Stimulated activated CD4-positive, alpha-beta T cell treated with anti-CD3 and anti-CD28 coated beads, Interleukin-1b, Interleukin-23, amount 100 ng/mL, for 1 hour (primary cell): ENCODE measurements at places on chromosomes 4 and X.

DNA sequence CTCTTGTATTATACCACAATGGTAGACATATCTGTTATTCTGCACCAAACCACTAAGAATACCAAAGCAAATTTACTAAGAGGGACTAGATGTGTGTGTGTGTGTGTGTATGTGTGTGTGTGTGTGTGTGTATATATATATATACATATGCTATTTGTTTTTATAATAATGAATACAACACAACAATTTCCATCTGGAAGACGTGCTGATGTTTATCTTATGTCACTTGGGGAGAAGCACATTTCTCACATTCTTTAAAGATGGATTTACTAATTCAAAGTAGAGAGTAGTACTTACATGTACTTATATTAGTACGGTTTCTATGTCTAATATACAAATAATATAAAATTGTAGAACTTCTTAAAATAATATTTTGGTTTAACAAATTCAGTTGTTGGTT is 52.0 kb downstream of the EDNRA start:
- DNase-seq = no peak

DNA sequence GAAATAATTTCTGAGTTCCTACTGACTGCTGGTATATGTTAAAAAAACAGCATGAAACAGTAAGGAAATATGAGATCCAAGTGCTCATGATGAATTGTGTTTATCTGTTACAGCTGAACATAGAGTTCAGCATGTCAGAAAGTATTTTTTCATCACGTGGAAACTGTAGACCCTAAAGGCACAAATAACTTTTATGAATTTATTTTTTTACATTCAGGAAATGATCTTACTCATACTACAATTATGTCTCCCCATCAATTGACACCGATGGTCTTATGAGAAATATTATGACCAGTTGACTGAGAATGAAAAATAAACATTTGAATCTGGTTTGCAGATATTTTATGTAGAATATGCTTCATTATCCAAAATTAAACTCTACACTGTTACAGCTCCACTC is 283.1 kb upstream of the SPANXN4 start:
- no peak for DNase-seq

DNA sequence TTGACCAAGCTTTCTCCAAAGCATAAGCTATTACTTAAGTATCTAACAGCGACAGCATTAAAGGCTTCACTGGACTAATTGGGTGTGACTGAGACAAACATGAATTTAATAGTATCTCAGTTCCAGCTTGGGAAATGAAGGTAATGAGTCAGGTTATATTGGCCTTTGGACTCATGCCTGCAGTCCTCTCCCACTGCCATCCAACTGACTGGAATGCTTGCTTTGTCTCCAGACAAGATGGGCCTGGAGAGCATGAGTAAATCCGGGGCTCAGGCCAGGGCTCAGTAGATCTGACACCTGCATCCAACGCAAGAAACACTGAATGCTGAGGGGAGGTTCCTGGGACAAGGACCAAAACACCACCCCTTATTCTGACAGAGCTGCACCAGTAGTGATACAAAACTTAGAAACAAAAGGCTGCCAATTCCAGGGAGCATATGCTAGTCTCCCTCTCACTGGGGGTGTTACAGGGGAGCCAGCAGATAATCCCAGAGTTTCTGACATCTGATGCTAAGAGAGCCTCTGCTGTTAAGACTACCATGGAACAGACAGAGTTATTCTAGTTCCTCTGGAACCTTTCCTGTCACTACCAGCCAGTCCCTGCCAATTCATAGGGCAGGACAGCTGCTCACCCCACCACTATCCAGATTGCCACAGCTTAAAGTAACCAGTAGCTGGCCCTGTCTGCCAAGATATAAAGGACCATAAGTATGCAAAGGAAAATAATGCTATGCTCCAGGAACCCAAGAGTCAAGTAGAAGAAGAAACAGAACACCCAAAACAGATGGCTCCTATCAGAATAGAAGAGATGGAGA is 293.8 kb downstream of the IQCM start:
- DNase-seq = no peak

GRCh38 chr4:172287117-172287516 is 473.9 kb downstream of the GALNTL6 start:
- no peak for DNase-seq

- DNase-seq = no peak
Measured at GRCh38 chrX:140501940-140502468, 2.9 kb downstream of the SOX3 start.

GRCh38 chr4:40183615-40184411 is 13.0 kb upstream of the RHOH start:
- no peak for DNase-seq

DNA sequence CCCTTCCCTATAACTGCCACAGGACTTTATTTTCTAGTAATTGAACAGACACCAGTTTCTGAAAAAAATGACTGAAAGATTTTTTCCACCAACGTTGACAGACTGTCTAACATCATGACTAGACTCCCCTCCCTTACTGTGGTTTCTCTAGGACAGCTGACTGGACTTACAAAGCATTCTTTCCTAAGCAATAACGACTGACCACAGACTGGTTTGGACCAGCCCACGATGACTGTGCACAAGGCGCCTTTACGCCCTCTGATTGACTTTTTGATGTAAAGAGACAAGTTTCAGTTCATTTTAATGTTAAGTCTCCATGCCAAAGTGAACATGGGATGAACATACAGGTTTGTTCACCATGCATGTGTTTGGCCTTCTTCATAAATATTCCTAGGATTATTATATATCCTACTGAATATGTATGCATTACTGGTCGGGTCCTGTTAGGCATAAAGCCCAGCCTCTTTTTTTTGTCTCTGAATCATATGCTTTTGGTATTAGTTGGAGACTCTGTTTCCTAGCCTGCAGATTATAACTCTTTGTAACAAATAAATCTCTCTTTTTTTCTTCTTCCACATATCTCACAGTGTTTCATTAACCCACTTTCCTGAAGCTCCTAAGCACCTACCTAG is 50.5 kb upstream of the UGT2B4 start:
- no peak for DNase-seq
